ENCODE measurements at places on chromosomes 11 and 22. TPM values are rescaled to one million over a fixed set of nuclear protein-coding genes. Genes with fewer than 3 reads are reported as not detected.

The FREY1 gene
- total RNA-seq, result 2.7 TPM

The LSP1 gene
- not detected for total RNA-seq

The RNASEH2C gene
- total RNA-seq, result 108 TPM

The FRMD8 gene
- total RNA-seq, result 64.6 TPM

The RAPSN gene
- not detected for total RNA-seq

The MTFP1 gene
- total RNA-seq, result 39.3 TPM

The OR8G1 gene
- not detected for total RNA-seq

The C11orf97 gene
- not detected for total RNA-seq

The PIH1D2 gene
- total RNA-seq, result 1.3 TPM

DNA sequence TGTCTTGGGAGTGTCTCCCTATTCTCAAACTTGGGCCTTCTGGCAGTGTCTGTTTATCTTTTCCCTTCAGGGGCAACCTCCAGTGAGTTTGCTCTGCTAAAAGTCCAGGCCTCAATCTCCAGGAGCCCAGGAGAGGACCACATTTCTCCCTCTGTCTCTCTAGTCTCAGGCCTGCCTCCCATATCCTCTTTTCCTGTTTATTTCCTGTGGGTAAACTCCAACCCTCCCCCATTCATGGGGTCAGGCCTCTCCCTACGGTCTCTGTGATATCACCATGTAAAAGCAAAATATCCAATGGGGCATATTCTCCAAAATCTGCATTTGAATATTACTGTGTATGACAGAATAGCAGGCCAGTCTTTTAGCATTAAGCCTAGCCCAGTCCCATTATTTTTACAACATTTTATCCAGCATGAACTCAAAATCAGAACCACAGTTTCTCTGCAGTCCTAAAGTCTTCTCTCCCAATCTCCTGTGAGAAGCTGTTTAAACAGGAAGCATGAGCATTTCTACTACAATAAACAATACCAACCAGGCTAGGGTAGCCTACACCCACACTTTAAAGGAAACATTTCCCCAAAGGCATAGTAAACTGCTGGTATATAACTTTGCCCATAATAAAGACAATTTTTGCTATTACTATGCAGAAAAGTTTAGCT lies 18.0 kb upstream of the TMEM135 start:
- H3K36me3 ChIP-seq, result no peaks in the 10 kb centered on the region
- DNase-seq, result no peak
- no peaks in the 10 kb centered on the region for H3K27me3 ChIP-seq

DNA sequence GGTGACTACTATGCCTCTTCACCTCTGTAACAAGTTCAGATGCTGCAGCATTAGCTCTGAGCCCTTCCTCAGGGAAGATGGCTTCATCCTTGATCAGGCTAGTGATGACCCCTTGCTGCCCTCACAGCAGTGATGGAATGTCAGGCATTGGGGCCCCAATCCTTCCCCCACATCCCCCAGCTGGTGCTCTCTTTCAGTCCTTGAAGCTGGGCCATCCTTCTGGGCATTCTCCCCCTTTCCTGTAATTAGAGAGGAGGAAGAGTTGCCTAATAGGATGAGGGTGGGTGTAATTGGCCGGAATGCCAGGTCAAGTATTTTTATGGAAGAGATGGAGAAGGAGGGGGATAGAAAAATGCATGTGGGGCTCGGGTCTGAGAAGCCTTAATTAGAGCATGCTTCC lies 62.6 kb downstream of the TRAF6 start:
- H3K4me3 ChIP-seq, result no peak overlapping the region
- peaks cover 52% of the 10 kb centered on the region for H3K27me3 ChIP-seq
- peak; percentile 40 for DNase-seq
- H3K27ac ChIP-seq, result no peak overlapping the region

DNA sequence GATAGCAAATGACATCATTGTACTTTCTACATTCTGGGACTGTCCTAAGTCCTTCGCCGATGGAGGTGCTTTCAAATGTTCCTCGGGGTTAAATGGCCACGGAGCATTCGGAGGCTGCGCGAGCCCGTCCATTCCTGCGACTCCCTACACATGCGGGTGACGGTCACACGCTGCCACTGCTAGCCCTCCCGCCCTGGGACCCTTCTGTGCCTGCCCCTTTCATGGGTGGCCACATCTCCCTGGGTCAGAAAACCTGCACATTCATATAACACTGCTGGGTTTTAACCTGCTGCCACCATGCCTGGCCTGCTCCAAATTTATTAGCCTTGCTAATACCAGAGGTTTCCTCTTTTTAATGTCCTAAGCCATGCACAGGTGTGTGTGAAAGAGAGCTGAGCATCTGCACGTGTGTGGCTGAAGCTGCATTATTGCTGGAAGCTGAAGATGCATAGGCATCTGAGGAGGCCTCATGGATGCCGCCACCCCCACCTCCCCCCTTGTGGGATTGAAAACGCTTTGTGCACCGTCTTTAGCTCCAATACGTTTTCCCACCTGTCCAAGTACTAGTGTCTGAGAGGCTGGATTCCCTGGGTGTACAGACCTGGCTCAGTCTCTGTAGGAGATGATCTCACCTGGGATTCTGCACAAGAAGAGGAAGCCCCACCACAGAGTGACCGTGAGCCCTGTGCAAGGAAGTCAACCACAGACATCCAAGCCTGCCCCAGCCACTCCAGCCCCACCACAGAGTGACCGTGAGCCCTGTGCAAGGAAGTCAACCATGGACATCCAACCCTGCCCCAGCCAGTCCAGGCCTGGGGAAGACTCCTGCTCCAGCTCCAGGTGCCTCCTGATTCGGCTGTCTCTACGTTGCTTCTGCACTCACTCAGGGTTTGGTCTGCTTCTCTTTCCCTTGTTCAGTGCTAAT lies 626.4 kb downstream of the BRD1 start:
- no peaks in the 10 kb centered on the region for H3K36me3 ChIP-seq
- no peak for DNase-seq
- H3K27me3 ChIP-seq, result peaks cover 4% of the 10 kb centered on the region

DNA sequence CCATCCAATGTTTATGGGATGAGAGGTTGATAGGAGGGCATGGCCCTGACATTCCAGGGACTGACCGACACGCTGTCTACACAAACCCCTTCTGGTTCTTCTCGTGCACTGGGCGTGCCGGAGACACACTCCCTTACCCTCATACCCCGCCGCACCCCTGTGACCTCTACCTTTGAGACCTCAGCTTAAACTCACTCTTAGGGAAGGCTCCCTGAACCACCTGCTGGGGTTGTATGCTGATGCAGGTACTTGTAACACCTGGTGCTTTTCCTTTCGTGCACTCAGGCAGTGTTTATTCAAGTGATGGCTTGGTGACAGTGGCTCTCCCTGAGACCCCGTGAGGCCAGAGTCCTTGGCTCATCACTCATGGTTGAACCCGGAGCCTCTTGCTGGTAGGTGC lies 12.0 kb downstream of the PPARA start:
- H3K36me3 ChIP-seq, result no peaks in the 10 kb centered on the region
- H3K27ac ChIP-seq, result no peak overlapping the region
- no peak for DNase-seq
- H3K27me3 ChIP-seq, result no peaks in the 10 kb centered on the region
- no peaks in the 10 kb centered on the region for H3K4me1 ChIP-seq
- no peak overlapping the region for H3K4me3 ChIP-seq

GRCh38 chr11:68387840-68388239 lies 72.7 kb upstream of the PPP6R3 start:
- no peaks in the 10 kb centered on the region for H3K4me1 ChIP-seq
- no peak overlapping the region for H3K27ac ChIP-seq
- no peaks in the 10 kb centered on the region for H3K27me3 ChIP-seq
- DNase-seq, result no peak
- H3K4me3 ChIP-seq, result no peak overlapping the region

GRCh38 chr22:26860301-26860700 lies 202.9 kb downstream of the MIAT start:
- no peak overlapping the region for H3K4me3 ChIP-seq
- DNase-seq, result no peak
- H3K4me1 ChIP-seq, result no peaks in the 10 kb centered on the region
- H3K27me3 ChIP-seq, result peaks cover 7% of the 10 kb centered on the region
- no peaks in the 10 kb centered on the region for H3K36me3 ChIP-seq

- DNase-seq, result no peak
- H3K4me3 ChIP-seq, result no peak overlapping the region
- no peaks in the 10 kb centered on the region for H3K36me3 ChIP-seq
- H3K4me1 ChIP-seq, result no peaks in the 10 kb centered on the region
- no peaks in the 10 kb centered on the region for H3K27me3 ChIP-seq
Observed at GRCh38 chr22:44133161-44133560, 47.6 kb upstream of the PARVG start.

- no peaks in the 10 kb centered on the region for H3K36me3 ChIP-seq
- no peak overlapping the region for H3K27ac ChIP-seq
- peaks cover 16% of the 10 kb centered on the region for H3K4me1 ChIP-seq
- no peak for DNase-seq
- H3K27me3 ChIP-seq, result no peaks in the 10 kb centered on the region
Observed at GRCh38 chr11:103920933-103921332, 115.5 kb upstream of the DDI1 start.

DNA sequence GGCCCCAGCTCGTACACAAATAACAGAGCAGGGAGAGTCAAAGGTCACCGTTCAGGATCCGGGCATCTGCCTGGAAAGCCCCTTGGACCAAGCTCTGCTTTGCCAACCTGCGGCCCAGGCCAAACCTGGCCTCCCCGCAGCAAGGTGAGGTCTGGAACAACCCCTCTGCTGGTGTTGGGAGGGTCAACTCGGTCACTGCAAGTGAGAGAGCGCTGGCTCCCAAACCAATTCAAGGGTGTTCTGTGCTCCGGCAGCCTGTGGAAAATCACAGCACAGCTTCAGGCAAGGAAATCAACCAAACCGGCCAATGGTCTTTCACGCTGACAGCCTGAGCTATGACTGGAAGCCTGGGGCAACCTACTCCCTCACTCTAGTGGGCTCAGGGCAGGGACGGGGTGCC lies 63.4 kb downstream of the MYH9 start:
- H3K36me3 ChIP-seq, result peaks cover 48% of the 10 kb centered on the region
- H3K27me3 ChIP-seq, result no peaks in the 10 kb centered on the region
- peak overlapping the region; percentile 100 for H3K27ac ChIP-seq
- H3K4me3 ChIP-seq, result no peak overlapping the region

DNA sequence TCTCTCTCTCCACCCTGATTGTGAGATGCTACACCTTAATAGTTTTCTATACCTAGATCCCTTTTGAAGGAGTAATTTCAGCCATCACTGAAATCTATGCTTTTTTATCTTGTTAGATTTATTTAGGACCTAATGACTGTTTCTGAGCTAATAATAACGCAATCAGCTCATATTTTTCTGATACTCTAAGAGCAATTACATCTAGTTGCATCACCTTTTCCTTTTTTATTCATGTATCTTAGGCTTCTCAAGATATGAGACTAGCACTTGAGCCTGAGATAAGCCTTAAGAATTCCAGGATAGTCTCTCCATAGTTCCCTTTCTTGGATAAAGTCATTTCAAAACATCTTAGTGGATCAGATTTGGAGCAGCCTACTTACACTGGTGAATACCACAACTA lies 25.1 kb upstream of the CAVIN3 start:
- H3K27me3 ChIP-seq, result no peaks in the 10 kb centered on the region
- DNase-seq, result no peak
- no peaks in the 10 kb centered on the region for H3K36me3 ChIP-seq
- no peaks in the 10 kb centered on the region for H3K4me1 ChIP-seq
- H3K27ac ChIP-seq, result no peak overlapping the region
- no peak overlapping the region for H3K4me3 ChIP-seq

DNA sequence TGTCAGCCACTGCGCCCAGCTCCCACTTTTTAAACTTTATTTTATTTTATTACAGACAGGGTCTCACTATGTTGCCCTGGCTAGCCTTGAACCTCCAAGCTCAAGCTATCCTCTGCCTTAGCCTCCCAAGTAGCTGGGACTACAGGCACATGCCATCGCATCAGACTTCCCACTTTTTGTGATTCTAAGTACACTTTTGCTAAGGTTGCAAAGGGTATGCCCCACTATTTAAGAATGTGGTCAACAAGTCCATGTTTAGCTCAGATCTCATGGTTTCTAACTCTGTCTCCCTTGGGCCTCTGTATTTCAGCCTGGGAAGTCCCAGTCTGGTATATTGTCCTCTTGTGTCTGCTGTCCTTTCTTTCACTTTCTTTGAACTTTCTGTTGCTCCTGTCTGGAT lies 35.3 kb downstream of the EXPH5 start:
- H3K27me3 ChIP-seq, result no peaks in the 10 kb centered on the region
- no peak overlapping the region for H3K27ac ChIP-seq
- H3K36me3 ChIP-seq, result no peaks in the 10 kb centered on the region
- H3K4me1 ChIP-seq, result peaks cover 9% of the 10 kb centered on the region
- no peak for DNase-seq

GRCh38 chr11:77039491-77040400 lies 5.5 kb downstream of the B3GNT6 start:
- DNase-seq, result peak; percentile 55
- H3K4me3 ChIP-seq, result peak overlapping the region; percentile 10
- no peaks in the 10 kb centered on the region for H3K4me1 ChIP-seq

GRCh38 chr22:30244066-30244465 lies 2.5 kb downstream of the LIF start:
- H3K27me3 ChIP-seq, result peaks cover 34% of the 10 kb centered on the region
- H3K4me3 ChIP-seq, result no peak overlapping the region
- H3K27ac ChIP-seq, result no peak overlapping the region
- peaks cover 5% of the 10 kb centered on the region for H3K4me1 ChIP-seq
- no peak for DNase-seq

DNA sequence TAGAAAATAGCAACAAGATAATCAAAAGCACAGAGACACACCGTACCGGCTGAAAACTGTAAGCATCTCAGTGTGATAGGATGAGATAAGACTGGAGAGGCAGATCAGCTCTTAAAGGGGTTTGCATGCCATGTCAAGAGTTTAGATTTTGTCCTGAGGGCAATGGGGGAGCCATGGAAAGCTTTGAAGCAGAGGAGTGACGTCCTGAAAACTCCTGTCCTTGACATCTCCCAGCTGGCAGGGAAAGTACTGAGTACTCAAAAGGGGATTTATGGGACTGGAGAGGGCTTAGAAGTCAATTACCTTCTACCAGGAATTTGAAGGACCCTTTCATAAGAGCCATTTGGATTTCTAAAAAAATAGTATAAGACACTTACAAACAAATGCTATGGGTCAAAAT lies 420.5 kb upstream of the NARS2 start:
- peak; percentile 82 for DNase-seq
- peaks cover 4% of the 10 kb centered on the region for H3K27me3 ChIP-seq

GRCh38 chr22:45880716-45881523 lies 96.0 kb downstream of the WNT7B start:
- H3K4me3 ChIP-seq, result no peak overlapping the region
- H3K36me3 ChIP-seq, result no peaks in the 10 kb centered on the region
- H3K4me1 ChIP-seq, result peaks cover 3% of the 10 kb centered on the region
- peaks cover 72% of the 10 kb centered on the region for H3K27me3 ChIP-seq
- H3K27ac ChIP-seq, result no peak overlapping the region
- no peak for DNase-seq

DNA sequence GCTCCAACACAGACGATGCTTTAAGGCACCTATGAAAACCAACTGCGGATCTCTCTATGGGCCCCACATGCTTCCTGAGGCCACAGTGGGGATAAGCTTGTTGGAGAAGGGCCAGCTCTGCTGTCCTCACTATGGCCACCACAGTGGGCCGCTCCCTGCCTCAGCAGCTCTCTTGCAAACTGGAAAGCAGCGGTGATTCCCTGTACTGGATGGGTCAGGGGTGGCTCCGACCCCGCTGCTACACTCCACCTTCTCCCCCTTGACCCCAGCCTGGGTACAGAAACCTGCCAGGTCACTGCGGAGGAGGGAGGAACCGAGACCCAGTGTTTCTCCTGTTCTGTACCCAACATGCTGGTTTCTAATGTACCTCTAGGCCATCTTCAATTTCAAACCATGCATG lies 403.9 kb downstream of the CTTN start:
- no peak overlapping the region for H3K4me3 ChIP-seq
- H3K36me3 ChIP-seq, result no peaks in the 10 kb centered on the region
- H3K27ac ChIP-seq, result no peak overlapping the region
- H3K27me3 ChIP-seq, result no peaks in the 10 kb centered on the region

GRCh38 chr22:35442471-35442870 lies 42.5 kb downstream of the MCM5 start:
- no peak overlapping the region for H3K4me3 ChIP-seq
- H3K4me1 ChIP-seq, result no peaks in the 10 kb centered on the region
- no peaks in the 10 kb centered on the region for H3K27me3 ChIP-seq
- H3K36me3 ChIP-seq, result no peaks in the 10 kb centered on the region
- no peak overlapping the region for H3K27ac ChIP-seq
